ENCODE measurements at places on chromosomes 12 and 14.
A peak's percentile ranks its signal among the peaks of the same experiment; 100 is the strongest.

- no peak for DNase-seq
Observed at GRCh38 chr12:107536613-107537012, 149.0 kb upstream of the PWP1 start.

- DNase-seq: peak; percentile 30
Observed at GRCh38 chr14:70654632-70655031, 12.9 kb downstream of the TTC9 start.

- peak; percentile 77 for DNase-seq
Observed at GRCh38 chr12:69064734-69065443, 131.9 kb upstream of the CPM start.

GRCh38 chr12:48129376-48129775 lies 10.2 kb downstream of the PFKM start:
- no peak for DNase-seq

GRCh38 chr14:90791486-90791885 lies 24.7 kb downstream of the TTC7B start:
- DNase-seq: no peak

- no peak for DNase-seq
Observed at GRCh38 chr14:97846156-97846555, 1049.0 kb downstream of the VRK1 start.

GRCh38 chr12:92506460-92506859 lies 196.3 kb upstream of the PLEKHG7 start:
- DNase-seq: peak; percentile 53

DNA sequence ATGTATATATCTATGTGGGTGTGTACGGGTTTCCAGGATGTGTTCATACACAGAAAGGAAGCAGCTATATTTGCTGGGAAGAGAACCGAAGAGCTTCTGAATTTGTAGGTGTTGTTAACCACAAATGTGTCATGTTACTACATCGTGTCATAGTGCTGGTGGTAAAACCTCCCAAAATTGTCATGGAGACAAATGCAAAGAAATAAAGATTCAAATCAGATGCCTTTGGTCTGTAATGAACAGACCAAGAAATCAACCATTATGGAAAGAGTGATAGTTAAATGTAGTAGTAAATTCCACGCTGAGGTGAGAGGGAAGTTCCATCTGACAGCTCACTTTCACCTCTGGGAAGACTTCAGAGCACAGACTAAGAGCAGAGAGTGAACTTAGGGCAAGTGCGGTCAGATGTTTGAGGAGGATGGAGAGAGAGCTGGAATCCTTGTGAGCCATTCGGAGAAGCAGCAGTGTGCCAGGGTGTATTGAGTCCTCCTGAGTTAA lies 487.5 kb downstream of the TMEM121 start:
- DNase-seq: no peak

GRCh38 chr12:101925361-101925760 lies 48.0 kb downstream of the DRAM1 start:
- DNase-seq: peak; percentile 83

GRCh38 chr14:87457720-87458119 lies 535.3 kb downstream of the GALC start:
- DNase-seq: no peak

GRCh38 chr14:29236848-29237247 lies 470.3 kb downstream of the FOXG1 start:
- DNase-seq: peak; percentile 64
